ENCODE measurements at places on chromosomes 7 and 10.
A peak's percentile ranks its signal among the peaks of the same experiment; 100 is the strongest.

DNA sequence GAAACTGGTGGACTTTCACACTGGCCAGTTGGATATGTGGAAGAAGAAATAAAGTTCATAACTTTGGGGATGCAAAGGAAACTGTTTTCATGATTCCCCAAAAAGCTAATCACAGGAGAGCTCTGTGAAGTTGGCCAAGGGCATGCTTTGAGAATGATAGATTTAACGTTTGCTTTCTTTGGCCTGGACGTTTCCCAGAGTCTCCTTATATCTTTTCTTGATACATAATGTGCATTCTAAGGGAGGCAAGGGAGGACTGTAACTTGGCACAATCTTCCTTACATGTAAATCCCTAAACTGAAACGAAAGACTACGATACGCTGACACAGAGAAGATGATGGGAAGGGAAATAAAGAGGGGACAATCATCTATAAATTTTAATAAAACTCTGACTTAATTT lies 176.5 kb upstream of the INHBA start:
- no peak for DNase-seq

DNA sequence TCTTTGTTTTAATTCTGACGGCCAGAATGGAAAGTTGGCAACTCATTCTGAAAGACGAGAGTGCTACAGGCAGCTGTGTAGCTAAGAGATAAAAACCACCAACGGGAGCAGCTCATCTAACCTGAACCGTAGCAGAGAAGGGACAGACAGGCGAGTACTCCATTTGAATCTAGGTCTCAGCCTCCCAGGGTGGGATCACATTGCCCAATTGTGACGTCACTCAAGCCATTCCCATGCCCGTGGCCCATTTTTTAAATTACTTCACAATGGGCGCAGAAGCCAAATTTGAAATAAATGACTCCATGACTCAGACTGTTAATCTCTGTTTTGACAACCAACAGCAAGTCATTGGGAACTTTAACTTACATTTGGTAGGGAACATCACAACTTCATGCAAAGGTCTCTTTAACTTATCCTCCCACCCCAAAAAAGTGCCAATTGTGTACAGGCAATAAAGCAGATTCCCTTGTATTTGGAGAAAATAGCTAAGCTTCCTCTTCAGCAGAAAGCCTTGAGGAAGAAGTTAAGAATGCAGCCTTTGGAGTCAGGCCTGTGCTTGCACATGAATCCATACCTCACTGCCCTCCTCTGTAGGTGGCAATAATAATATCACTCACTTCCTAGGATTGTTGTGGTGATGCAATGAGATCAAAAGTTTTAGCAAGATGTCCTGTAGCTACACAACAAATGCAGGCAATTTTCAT lies 93.2 kb upstream of the KIF5B start:
- DNase-seq = peak; percentile 83

DNA sequence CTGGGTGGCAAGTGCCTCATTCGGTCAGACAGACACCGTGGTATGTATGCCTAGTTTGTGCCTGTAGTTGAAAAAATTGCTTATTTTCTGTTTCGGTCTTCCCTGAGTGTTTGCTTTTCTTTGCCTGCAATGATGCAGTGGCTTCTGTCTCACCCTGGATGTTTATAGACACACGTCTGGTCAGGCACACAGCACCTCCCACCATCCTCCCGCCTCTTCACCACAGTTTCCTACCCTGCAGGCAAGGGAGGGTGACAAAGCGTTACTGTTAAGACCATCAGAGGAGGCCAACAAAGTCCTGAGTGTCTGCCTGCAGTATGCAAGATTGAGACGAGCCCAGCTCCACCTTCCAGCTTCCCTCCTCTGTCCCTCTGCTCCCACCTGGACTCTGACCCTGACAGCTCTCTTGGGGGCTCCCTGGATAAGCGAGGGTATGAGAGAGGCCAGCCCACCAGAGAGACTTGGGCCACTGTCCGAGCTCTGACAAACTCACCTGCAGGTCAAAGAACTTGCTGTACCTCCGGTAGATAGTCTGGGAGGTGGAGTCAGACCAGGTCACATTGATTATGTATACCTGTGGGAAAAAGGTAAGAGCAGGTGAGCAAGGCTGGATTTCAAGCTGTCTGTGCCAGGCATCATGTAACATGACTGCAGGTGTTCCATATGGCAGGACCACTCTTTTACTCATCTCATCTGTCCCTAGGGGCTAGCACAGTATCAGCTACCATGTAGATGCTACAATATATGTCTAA lies 54.4 kb downstream of the SH3PXD2A start:
- peak; percentile 91 for DNase-seq

- DNase-seq = peak; percentile 79
These were observed 7.7 kb downstream of the SLC37A3 start for GRCh38 chr7:140390466-140391190.

DNA sequence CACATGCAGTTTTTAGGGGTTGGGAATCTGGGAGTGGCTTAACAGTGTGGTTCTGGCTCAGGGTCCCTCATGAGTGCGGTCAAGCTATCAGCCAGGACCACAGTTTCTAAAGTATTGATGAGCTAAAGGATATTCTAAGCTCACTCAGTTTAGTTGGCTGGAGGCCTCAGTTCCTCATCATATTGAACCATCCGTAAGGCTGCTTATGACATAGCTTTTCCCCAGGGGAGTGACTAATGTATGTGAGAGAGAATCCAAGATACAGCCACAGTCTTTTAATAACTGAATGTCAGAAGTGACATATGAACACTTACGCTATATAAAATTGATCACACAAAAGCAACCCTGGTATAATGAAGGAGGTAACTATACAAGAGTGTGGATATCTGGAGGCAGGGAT lies 245.3 kb downstream of the POLR1F start:
- no peak for DNase-seq

DNA sequence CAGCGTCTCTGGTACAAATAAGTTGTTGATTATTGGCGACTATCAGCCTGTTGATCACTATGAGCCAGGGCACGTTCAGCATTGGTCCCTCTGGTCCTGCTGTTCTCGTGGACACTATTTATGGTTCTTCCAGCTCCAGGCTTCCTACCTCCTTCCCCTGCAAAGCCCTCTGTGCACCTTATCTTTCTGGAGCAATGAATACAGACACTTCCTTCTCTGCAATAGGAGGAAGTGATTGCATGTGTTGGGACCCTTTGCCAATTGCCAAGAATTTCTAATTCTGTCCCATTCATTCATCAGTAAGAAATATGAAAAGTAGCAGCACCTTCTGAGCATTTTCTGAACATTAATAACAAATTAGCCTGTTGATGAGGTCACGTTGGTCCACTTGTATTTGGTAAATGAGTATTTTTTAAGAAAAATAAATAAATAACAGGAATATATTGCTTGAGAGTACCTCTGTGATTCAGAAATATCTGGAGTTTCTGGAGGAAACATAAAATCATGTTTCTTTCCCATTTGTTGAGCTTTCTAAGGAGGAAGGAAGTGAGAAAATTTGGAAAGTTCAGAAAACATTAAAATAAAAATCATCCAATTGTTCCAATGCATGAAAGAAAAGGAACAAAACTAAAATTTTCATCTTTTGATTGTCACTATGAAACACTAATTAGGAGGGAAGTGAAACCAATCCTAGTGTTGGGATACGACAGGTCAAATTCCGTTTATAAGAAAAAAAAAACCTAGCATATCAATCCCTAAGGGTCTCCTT lies 259.1 kb upstream of the KLF6 start:
- DNase-seq = no peak

DNA sequence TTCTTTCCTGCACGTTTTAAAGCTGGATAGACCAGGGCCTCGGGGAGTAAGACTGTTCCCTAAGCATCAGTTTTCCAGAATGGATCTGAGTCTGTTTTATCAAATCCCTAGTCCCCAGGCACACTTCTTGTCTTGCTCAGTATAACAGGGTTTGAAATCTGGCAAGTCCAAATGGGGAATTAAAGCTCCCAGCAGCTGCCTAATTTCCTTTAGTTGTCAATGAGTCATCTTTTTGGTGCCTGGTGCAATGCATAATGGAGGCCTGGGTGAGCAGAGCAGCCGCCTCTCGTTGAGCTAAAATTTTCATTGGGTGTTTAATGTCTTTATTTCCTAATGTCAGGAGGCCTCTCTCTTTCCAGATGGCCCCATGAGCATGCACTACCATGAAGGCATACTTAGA lies 87.9 kb downstream of the STRA8 start:
- peak; percentile 48 for DNase-seq

- peak; percentile 93 for DNase-seq
These were observed 182.9 kb downstream of the HTR7 start for GRCh38 chr10:90674928-90675327.

DNA sequence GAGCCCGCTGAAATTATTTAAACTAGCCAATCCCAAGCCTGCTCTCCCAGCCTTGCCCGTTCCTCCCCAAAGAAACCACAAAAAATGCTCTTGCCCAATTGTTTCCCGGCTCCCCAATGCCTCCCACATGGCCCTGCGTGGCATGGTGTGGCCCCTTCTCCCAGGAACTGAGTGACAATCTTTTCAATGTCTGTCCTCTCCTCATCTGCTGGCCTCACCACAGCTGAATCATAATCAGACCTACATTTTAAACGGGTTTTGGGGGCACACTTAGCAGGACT lies 201.5 kb downstream of the PRPF18 start:
- peak; percentile 53 for DNase-seq

DNA sequence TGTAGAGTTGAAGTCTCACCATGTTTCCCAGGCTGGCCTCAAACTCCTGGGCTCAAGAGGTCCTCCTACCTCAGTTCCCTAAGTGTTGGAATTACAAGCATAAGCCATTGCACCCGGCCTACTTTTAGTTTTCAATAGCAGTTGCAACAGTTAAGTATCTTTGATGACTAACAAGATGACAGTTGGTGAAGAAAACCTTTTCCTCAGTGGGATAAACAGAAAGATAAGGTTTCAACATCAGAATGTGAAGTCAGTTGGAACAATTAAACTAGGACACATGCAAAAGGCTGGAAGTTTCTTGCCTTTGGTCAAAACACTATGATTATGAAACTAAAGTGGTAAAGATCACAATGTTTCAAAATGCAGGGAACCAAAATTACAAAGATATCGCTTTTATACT lies 169.2 kb downstream of the ZNF438 start:
- peak; percentile 62 for DNase-seq
